ENCODE measurements at places on chromosomes 7 and 10.

DNA sequence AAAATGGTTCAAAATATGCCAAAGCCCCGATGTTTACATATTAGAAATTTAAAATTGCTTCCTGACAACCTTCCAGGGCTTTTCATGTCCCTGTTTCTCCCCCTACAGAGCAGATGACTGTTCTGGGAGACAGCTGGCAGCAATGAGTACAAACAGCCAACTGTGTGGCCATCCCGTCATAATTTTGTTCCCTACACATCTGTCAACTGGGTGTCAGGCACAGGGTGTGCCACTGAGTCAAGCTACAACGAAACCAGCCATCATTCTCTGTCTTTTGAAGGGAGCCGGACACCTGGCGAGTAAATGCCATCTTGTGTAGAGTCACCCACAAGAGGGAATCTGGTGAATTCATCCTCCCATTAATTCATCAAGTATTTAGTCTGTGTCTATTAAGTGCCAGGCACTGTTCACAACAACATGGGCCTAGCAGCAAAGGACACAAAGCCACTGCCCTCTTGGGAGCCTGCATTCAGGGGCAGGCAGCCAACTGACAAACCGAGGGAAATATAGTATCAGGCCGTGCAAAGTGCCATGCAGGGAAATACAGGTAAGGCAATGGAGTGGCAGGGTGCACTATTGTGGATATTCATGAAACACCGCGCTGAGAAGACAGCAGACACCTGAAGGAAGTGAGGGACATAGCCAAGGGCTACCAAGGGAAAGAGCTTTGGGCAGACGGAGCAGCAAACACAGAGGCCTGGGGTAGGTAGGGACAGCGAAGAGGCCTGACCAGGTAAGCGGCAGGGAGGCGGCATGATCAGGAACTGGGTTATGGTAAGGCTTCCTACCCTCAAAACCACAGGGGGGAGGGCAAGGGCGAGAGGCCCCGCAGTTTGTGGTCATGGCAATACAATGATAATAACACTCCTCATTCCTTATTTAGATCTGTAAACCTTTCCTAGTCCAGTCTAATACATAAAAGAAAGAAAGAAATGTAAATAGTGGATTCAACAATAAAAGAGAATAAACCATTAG, 213.6 kb downstream of the FAM107B start:
- no peak for DNase-seq

DNA sequence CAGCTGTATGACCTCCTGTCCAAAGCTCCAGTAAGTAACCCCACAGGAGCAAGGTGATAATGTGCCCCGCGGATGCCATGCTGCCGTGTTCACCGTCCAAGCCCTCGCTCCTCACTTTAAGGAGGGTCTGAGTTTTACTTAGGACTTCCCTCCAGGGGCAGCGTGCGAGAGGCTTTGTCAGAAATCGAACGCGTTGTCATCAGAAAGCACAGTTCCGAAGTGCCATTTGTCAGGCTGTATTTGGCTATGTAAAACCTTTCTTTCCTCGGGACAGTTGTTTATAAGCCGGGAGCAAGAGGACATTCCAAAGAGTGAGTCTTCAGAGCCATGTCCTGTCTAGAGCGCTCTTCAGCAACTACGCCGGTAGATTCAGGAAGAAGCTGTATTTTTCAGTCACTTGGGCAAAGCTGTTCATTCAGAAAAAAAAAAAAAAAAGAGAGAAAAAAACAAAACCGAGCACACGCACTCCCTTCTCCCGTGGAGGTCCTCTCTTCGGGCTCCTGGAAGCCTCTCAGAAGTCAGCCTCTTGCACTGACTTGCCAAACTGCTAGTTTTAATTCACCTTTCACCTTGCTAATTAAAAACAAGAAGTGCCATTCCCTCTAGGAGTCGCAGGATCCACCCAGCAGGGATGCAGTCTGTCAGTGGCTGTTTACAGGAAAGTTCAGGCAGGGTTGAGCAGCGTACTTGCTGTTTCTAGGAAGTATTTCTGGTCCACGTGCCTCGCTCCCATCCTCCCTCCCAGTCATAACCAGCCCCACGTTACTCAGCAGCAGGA, at the start of gene SEMA3E:
Gene SEMA3E (minus strand): TSS at position 676 of the 778 bp plus-strand sequence.
- no peak for DNase-seq

GRCh38 chr7:158018098-158018762, 569.4 kb downstream of the PTPRN2 start:
- DNase-seq = no peak

- DNase-seq = no peak
These were observed 162.9 kb downstream of the SH3PXD2A start for GRCh38 chr10:103692436-103692951.

GRCh38 chr7:36710186-36710791, 14.0 kb downstream of the AOAH start:
- DNase-seq = no peak

DNA sequence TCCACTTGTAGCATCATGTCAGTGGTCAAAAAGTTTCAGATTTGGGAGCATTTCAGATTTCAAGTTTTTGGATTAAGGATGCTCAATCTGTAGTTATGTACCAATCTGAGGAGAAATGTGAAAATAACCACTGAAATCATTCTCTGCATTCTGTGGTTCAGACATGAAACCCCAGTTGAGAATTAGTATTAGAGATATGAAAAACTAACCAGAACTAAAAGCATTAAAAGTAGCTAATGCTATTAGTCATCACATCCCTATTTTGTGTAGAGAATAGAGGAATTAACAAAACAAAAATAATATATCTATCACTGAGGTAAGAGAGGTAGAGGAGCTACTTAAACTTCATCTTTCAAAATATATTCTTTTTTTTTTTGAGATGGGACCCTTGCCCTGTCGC, 28.0 kb downstream of the MICU1 start:
- DNase-seq = no peak

GRCh38 chr10:95767884-95768556, 12.1 kb downstream of the ENTPD1 start:
- peak; percentile 28 for DNase-seq

DNA sequence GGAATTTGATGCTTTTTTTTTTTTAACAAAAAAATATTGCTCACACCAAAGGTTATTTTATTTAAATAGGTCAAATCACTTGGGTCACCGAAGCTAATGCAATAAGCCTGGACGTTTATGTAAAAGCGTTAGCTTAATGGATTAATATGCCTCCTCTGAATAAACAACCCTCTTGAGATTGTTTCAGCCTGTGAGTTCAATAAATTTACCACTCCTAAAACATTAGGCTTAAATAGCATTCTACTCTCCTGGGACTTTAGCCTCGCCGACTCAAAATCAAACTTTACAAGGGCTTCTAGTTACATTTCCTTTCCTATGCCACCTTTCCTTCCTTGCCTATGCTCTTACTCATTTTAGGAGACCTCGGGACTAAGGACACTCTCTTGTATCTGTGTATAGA, 79.3 kb downstream of the DNAJB9 start:
- DNase-seq = no peak

- DNase-seq = no peak
These were observed 55.4 kb upstream of the FAM3C start for GRCh38 chr7:121451367-121452094.

DNA sequence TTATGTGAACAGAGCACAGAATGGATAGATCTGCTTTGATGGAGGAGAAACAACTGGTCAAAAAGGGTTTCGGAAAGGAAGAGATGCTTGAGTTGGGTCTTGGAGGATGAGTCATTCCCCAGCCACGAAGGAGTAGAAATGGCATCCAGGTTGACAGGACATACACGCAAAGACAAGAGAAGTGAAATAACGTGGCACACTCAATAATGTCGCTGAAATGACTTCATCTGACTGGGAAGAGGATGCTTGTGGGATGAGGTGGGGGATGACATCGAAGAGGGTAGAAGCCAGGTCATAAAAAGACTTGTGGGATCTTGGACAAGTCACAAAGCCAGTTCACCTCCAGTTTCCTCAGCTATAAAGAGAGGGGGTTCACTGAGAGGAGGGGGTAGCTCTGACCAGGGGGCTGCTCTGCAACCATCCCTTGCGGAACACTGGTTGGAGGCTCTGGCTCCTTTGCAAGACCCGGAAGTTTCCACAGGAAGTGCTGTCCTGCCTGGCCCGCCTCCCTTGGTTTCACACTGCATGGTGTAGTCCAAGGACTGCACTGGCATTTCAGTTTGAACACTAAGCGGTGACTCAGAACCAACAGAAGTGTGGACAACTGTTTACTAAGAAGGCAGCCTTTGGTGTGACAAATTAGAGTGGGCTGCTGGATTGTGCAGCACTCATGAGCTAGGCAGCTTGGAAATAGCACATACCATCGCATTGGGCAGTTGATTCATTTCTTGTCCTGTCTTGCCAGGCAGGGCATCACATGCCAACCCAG, 189.9 kb upstream of the ADO start:
- DNase-seq = no peak

DNA sequence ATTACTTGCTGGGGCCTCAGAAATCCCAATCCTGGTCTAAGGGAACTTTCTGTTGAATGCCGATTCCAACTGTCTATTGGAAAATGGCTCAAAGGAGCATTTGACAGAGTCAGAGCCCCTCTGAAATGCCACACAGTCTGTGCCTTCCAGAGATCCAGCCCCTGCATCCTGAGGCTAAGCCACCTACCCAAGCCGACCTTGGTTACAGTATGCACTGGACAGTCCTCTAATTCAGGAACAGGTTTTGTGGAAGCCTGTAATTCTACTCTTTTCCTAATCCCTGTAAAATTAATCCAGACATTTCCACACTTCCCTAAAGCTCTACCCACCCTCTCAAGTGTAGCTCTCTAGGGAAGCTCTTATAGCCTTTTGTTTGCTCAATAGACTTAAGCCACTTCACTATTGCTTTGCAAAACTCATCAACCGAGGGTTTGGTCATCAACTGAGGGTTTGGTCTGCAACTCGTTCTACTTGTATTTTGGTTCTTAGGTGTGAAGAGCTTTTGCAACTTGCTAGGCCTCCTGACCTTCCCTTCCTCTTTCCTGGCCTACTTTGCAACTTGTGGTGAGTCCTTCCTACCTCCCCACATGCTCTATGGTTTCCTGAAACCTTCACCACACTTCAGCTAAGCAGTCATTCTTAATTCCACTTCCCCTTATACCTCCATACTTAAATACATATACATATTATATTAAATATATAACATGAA, 364.8 kb downstream of the SFMBT2 start:
- DNase-seq = peak; percentile 100

DNA sequence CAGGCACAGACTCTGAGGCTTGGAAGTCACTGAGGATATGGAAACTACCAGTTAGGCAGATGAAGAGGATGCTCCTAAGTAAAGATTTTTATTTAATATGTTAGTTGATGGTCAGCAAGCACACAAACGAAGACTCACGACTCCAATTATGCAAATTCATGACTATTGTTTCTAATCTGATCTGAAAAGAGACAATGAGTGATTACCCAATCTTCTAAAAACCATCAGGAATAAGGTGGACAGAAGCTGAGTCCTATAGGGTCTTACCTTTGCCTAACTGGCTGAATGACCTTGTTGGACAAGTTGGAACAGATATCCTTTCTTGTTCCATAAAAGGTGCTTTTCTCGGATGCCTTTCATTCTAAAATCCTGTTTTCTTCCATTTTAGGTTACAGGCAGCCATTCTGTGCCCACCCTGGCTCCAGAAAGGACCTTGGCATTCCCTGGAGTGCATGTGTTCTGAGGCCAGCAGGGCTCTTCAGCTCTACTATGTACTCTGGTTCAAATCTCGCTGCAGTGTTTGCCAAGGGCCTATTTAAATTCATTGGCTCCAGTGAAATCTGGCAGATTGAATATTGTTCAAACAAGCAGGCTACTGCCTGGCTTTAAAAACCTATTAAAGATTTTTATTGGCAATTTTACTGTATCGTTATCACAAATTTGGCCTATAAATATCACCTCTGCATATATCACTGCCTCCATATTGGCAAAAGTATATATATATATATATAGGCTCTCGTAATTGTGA, 77.5 kb downstream of the SLC25A13 start:
- DNase-seq = no peak

GRCh38 chr7:81770728-81771223, 929 bp upstream of the HGF start:
- no peak for DNase-seq

DNA sequence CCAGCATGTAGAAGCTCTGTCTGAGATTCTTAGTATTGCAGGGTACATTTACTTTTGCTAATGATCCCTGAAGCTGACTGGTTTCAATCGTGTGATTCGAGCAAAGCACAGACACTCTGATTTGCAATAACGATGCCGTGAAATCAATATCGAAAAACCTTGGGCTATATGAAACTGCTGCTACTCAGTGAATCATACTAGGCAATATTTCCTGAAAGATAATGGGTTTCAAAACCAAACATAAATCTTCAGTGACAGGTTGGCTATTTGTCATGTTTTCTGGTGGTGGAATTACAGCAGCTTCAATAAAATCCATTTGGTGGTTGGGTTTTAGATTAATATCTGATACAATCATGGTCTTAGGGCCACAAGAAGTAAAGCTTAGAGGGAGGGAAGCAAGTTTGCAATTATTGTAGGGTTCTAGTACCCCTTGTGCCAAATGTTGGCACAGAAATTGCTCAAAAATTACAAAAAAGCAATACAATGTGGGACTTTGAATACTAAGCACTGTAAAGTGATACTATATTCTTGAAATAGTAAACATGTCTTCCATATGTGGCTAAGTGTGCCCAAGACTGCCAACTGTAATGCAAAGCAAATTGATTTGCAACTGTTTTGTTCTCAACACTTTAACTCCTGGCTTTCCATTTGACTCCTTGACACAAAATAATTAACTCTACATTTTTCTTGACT, 112.4 kb upstream of the JAZF1 start:
- DNase-seq = no peak

DNA sequence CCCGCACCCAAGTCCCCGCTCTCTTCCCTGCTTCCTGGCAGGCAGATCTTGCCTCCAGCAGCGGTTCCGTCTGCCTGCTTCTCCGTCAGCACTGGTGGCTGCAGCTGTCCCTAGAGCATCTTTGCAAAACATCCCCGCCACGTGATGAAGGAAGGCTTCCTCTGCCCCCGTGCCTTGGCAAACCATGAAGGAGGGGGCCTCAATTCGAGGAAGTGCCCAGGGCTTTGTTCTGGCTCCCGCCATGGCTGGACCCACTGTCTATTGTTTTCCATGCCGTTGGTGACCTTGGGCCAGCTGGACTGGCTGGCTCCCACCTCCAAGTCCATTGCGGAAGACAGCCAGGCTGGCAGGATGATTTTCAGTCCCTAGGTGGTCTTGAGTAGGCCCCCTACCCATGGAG, 13.2 kb upstream of the AQP1 start:
- DNase-seq = no peak

DNA sequence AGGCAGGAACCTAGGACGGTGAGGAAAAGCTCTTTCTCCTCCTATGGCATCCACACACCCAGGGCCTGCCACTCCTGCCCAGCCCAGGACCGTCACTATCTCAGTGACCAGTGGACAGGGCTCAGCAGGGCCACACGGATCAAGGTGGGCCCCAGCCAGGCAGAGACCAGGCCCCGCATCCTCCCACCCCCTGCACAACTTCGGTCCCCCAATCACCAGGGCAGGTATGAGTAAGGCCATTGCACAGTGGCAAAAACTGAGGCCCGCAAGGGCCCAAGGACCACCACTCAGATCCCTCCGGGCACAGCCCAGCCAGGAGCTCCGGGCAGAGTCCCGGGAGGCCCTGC, 30.3 kb downstream of the OAT start:
- DNase-seq = no peak

GRCh38 chr7:137682596-137682995, 164.2 kb downstream of the DGKI start:
- DNase-seq = no peak

Measured in Kasumi-1 (cell line).